ENCODE measurements at places on chromosomes 16 and 17.

DNA sequence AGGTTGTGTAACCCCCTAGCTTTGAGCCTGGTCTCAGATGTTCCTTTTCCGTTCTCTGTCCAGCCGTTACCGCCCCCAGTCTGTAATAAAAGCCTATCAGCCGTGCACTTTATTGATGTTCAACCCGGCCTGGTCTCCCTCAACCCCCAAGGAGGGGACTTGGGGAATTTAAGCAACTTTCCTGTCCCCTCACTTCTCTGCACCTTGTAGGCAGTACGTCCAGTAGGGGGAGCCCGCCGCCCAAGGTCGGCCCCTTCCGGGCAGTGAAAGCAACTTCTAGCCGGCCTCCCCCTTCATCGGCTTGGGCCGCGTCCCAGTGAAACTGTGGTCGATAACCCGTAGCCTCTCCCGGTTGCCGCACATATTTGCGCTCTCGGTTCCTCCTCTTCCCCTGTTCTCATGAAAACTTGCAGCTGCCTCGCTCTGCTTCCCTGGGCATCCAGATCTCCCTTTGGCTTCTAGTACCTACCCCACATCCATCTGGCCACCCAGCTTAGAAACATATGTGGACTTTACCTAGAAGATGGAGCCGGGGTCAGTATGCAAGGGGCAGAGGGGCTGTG, 7.9 kb downstream of the PNPO start:
- DNase-seq: peak; percentile 88

GRCh38 chr16:27704252-27704651, 154.3 kb downstream of the KATNIP start:
- no peak for DNase-seq

DNA sequence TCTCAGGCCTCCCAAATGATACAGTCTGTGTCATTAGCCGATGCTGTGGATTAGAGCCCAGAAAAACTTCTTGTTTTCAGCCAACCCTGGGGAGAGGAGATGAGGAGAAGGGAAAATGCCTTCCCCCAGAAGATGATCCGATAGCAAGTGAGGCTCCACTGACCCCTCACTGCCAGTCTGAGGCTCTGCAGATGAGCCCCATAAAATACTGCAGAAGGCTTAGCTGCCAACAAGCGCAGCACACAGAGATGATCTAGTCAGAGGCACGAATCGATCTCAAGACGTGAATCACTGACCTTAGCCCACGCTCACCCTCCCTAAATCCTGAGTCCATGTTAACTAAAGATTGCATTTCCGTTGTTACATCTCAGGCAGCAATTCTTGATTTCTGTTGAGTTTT, 31.5 kb downstream of the SALL1 start:
- DNase-seq: no peak

DNA sequence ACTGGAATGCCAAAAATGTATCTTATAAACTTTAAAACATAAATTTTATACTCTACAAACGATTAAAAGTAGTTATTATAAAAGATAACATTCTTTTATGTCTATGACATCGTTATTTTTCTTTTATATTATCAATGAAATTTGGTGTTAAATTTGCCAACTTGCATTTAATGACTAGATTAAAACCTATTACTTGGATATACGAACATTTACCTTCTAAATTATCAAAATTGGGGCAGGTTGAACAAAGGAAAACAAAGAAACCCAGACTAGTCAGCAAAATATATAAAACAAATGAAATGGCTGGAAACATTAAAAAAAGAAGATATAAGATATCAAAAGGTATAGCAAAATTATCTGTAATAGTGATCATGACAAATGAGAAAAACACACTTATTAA, 34.1 kb upstream of the ABCA3 start:
- DNase-seq: no peak

- no peak for DNase-seq
Observed at GRCh38 chr17:40827746-40828453, 5.5 kb upstream of the KRT10 start.
